Activated T-cell treated with anti-CD3 and anti-CD28 coated beads for 4 hours (primary cell): ENCODE measurements at places on chromosomes 4 and X.

DNA sequence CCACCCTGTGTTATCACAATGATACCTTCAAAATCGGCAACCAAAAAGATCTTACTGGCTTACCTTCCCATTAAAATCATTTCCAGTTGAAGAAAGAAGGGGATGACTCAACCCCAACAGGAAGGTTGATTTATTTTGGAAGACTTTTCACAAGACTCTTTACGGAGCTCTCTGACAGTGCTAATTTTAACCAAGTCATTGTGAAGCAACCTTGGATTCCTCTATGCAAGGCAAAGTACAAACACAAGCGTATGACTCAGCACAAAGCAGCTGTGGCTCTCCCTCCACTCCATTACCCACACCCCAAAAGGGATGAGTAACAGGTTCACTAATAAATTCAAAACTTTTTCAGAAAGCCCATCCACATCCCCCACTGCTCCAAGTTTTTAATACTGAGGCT, 213.8 kb upstream of the FGF13 start:
- no peak for DNase-seq

DNA sequence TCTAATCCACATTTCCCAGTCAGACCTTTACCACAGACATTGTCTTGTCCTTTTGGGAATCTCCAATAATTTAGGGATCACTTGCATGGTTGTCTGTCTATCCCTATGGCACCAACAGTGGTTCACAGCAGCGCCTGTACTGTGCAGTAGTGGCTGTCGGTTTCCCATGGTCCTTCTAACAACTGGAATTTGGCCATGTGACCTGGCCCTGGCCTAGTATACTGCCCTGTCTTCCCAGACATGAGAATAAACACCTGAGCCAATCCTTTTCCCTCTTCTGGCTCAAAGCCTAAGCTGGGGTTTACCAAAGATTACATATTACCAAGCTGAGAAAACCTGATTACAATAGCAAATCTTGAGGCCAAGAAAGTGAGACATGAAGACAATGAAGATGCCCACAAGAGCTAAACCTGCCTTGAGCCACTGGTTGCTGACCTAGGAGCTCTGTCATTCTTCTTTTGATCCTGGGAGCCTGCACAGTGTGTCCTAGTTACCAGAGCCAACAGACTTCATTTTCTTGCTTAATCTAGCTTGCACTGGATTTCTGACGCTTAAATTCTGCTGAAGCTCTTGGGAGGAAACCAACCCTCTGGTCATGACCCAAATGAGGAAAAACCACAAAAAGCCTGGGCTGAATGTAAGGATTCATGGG, 92.1 kb downstream of the SCD5 start:
- DNase-seq = no peak

DNA sequence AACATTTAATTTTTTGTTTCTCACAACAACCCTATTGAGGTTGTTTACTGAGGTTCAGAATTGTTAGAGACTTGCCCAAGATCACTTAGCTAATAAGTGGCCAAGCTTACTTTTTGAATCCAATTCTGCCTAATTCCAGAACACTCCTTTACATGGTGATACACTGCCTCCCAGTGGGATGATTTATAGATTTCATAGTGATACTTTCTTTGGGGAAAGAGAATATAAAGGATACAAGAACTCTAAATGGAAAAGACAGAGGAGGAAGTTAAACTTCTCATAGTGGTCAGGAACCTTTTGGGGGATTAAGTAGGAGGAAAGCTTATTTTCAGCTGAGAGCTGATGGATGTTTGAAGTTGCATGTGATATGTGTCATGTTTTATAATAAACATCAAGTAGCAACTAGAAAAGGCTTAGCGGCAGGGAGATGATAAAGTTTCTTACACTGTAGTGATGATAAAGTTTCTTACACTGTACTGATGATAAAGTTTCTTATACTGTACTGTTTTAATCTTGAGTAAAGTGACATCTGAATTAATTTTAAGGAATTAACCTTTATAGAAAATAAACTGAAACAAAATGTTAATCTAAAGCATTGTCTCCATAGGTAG, 15.3 kb downstream of the STAG2 start:
- DNase-seq = no peak

GRCh38 chrX:15815779-15816437, 25.6 kb downstream of the ZRSR2 start:
- DNase-seq = no peak

- DNase-seq = no peak
Observed at GRCh38 chrX:136200466-136200865, 50.7 kb downstream of the MAP7D3 start.

DNA sequence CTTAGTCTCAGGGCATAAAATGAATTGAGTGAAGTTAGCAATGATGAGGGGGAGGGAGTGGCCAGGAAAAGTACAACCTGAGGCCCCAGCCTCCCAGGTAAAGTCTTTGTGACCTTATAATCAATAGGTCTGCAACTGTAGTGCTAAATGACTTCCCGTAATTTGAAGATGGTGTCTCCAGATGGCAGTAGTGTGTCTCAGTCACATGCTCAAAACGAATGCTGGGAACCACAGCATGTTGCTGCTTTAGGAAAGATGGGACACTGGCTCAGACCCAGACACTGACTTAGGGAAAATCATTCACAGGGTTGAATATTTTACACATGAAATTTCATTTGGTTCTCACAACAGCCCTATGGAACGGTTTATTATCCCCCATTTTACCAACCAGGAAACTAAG, 10.3 kb downstream of the SRPX2 start:
- DNase-seq = no peak

GRCh38 chr4:118287711-118288451, 64.9 kb downstream of the PRSS12 start:
- DNase-seq = no peak

- DNase-seq = no peak
Observed at GRCh38 chr4:55183926-55184599, 58.7 kb upstream of the KDR start.

- DNase-seq = no peak
Observed at GRCh38 chrX:9207142-9207541, 173.2 kb upstream of the FAM9B start.
